ENCODE measurements at places on chromosomes 7 and 10. TPM values are rescaled to one million over a fixed set of nuclear protein-coding genes. Genes with fewer than 3 reads are reported as not detected.

GRCh38 chr7:44052771-44053365 is 8.4 kb downstream of the DBNL start:
- DNase-seq, result peak; percentile 39

DNA sequence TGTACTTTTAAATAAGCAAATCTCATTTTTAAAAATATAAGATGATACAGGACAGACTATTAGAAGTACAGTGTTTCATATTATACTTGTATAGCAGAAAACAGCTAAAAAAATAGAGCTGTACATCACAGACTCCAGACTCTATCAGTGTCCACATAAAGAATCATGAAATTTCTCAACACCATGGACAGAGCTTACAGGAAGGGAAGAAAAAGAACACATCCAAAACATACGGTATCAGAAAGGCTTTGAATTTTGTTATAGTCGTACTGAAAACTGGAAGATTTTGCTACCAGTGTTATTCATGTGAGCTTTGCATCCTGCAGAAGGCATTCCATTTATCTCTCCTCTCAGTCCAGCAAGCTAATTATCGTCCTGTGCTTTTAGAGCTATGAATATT is 183.2 kb upstream of the PTPRZ1 start:
- DNase-seq, result no peak

DNA sequence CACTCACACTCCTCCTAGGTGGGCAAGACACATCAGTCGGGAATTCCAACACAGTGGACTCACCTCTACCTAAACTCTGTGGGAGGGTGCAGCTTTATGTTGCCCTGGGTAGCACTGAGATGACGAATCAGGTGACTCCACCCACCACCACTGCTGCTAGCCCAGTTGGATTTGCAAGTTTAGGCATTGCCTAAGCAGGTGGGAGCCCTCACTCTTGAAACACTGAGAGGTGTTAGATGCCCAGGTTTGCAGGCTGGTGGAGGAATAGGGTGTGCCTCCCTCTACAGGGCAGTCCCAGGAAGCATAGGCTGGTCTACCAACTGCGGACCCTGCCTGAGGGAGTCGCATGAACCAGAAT is 708.9 kb downstream of the POM121L12 start:
- DNase-seq, result no peak

- no peak for DNase-seq
Measured at GRCh38 chr7:28626624-28627262, 214.4 kb downstream of the CREB5 start.

- no peak for DNase-seq
Measured at GRCh38 chr10:100148353-100149211, 37.2 kb downstream of the ERLIN1 start.

- no peak for DNase-seq
Measured at GRCh38 chr10:110174201-110174600, 33.2 kb upstream of the MXI1 start.

- DNase-seq, result no peak
Measured at GRCh38 chr7:157301610-157302120, 35.1 kb upstream of the DNAJB6 start.

GRCh38 chr7:135380351-135380750 is 129.6 kb downstream of the CNOT4 start:
- DNase-seq, result no peak

DNA sequence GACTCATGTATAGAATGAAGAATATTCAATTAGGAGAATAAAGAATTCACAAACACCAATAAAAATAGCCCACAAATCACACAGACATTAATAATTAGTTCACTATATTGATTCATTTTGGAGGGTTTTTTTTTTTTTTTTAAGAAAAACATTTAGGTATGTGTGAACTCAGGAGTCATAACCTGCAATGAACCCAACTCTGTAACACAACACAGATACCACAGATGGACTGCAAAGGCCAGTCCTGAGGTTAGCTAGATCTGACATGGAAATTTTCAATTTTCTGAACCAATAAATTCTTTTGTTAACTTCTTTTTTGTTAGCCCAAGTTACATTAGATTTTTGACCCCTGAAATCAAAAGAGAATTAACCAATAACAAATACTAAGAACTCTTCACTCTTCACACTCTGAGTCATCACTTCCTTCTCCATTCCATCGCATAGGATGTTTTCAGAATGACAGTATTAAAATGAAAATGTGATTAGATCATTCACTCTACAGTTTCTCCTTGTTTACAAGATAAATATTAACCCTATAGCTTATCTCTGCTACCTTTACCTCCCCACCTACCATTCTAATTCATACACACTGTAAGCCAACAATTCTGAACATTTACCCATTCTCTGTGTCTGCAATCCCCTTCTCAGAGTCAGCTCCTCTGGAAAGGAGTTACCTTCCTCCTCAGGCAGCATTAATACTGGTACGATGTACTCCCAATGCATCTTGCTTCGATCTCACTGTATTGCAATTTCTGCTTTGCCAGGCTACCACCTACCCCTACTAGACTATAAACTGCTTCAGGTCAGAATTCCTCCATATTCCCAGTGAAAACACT is 141.5 kb downstream of the LRRN3 start:
- DNase-seq, result no peak

- no peak for DNase-seq
Measured at GRCh38 chr7:25359471-25360059, 131.3 kb upstream of the NPVF start.

DNA sequence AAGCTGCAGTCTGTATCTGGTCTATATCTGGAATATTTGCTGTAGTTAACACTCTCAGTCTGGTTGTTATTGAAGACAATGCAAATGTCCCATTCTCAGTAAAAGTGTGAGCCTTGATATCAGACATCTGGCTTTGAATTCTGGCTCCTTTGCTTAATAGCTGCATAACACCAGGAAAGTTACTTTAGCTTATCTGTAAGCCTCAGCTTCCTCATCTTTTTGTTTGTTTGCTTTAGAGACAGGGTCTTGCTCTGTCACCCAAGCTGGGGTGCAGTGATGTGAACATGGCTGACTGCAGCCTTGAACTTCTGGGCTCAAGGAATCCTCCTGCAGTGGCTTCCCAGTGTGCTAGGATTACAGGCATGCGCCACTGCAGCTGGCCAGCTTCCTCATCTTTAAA is 41.3 kb downstream of the CNNM2 start:
- no peak for DNase-seq

DNA sequence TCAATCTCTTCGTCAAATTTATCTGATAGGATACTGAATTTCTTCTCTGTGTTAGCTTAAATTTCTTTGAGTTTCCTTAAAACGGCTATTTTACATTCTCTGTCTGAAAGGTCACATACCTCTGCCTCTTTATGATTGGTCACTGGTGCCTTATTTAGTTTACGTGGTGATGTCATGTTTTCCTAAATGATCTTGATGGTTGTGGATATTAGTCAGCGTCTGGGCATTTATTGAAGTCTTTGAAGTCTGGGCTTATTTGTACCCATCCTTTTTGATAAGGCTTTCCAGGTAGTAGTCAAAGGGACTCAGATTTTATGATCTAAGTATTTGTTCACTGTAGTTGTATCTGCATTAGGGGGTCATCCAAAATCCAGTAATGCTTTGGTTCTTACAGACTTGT is 1407.5 kb upstream of the LRRTM3 start:
- DNase-seq, result no peak

The CLDN3 gene
- total RNA-seq, result 16.1 TPM

The SFRP5 gene
- total RNA-seq, result 4.1 TPM

The ETV1 gene
- 5.7 TPM for total RNA-seq

Data from right lobe of liver (tissue), 6 donors.